ENCODE measurements at places on chromosomes 7 and 10.

GRCh38 chr7:2202901-2203765 is 29.6 kb downstream of the MAD1L1 start:
- DNase-seq, result no peak

- no peak for DNase-seq
Observed at GRCh38 chr7:93992421-93993110, 11.6 kb downstream of the BET1 start.

GRCh38 chr10:119703903-119704508 is 21.8 kb upstream of the INPP5F start:
- no peak for DNase-seq

DNA sequence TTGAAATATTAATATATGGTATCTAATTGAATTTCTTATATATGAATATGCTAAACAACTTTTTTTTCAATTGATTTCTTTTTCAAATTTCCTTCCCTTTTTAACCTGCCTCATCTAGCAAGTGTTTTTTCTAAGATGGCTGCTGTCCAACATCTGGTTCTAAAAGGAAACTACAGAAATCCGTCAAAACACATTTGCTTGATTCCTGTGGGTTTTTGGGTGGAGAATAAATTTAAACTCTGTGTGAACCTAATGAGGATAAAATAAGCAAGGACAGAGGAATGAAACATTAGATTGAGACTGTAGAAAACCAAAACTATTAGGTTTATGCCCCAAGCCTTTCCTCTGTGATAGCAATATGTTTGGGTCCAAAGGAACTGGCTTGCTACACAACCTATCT is 75.5 kb upstream of the STARD3NL start:
- DNase-seq, result no peak

DNA sequence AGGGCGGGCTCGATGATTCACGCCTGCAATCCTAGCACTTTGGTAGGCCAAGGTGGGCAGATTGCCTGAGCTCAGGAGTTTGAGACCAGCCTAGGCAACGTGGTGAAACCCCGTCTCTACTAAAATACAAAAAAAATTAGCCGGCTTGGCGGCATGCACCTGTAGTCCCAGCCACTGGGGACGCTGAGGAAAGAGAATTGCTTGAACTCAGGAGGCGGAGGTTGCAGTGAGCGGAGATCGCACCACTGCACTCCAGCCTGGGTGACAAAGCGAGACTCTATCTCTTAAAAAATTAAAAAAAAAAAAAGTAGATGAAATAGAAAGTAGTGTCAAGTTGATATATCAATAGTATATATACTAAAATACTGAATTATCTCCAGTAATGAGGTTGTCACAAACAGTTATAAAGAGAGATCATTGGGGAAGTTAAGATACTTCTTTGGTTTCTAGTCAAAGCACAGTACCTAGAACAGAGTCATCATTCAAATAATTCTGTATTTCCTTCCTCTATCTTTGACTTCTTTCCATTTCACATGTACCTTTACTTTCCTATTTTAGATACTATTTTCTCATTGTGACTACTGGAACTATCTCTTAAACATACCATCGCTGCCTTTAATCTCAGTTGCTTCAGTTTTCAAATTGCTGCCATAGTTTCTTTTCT is 491.7 kb downstream of the GRM8 start:
- DNase-seq, result no peak

GRCh38 chr7:28981161-28981465 is 23.0 kb upstream of the TRIL start:
- DNase-seq, result no peak

- no peak for DNase-seq
Observed at GRCh38 chr7:107813524-107813923, 10.5 kb upstream of the SLC26A3 start.

- no peak for DNase-seq
Observed at GRCh38 chr10:49667991-49668390, 11.5 kb upstream of the C10orf53 start.

DNA sequence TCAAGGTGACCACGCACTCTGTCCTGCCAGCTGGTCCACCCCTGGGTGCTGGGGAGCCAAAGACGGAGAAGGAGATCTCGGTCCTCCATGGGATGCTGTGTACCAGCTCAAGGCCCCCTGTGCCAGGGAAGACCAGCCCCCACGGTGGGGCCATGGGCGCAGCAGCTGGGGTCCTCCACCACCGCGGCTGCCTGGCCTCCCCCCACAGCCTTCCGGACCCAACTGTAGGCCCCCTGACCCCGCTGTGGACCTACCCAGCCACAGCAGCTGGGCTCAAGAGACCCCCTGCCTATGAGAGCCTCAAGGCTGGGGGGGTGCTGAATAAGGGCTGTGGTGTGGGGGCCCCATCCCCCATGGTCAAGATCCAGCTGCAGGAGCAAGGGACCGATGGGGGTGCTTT is 5.4 kb downstream of the NYAP1 start:
- no peak for DNase-seq

DNA sequence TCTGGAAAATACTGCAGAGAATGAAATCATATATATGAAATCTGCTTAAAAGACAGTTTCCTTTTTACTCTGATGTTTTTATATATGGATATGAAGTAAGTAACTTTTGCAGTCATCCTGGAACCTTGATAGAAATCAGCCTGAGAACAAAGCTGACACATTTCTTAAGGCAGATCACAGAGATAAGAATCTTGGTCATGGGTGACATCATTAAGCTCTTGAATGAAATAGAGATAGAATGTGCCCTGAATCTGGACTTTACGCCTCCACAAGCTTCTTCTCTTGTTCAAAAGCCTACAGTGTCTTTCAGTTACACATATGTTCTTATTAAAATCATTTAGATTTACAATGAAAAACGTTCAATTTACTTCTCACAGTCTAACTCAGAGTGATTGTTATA is 319.1 kb upstream of the CNTNAP2 start:
- no peak for DNase-seq

Measured in ascending aorta (tissue), 2 donors.